ENCODE measurements at places on chromosomes 5 and 9.

DNA sequence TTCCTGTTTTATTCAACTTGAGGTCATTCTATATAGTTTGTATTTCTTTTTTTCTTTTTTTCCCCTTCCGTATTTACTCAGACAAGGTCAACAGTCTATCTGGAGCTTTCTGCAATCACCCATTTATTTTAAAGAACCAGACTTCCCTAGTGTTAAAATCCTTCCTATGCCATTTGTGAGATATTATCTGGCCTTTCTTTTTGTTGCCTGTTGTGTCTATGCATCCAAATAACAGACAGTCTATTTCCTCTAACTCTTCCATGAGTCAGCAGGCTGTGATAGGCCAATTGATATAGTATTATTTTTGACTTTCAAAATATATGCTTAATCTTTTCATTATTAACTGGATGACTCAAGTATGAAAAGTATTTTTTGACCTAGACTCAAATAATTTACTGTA lies 291.2 kb upstream of the PTPRD start:
- peak; percentile 41 for DNase-seq

DNA sequence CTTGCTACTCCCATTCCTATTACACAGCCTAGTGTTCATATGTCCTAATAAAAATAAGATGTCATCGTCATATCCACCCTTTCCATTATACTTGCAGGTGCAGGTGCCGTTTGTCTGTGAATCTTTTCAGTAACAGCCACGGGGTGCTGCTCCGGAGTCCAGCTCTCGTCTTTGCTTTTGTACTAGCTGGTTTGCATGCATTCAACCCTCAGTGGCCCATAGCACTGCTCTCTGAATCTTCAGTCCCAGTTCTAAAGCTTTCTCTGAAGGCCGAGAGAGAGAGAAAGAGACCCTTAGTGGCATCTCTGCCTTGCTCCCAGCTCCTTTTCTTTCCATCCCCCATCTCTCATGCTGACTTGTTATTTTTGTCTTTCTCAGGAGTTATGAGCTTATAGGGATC lies 468.5 kb downstream of the TMEM232 start:
- DNase-seq: no peak

GRCh38 chr5:155282503-155283107 lies 269.1 kb downstream of the KIF4B start:
- DNase-seq: no peak

- DNase-seq: no peak
Observed at GRCh38 chr9:32965999-32966722, 35.3 kb downstream of the APTX start.

- no peak for DNase-seq
Observed at GRCh38 chr5:72288924-72289323, 31.1 kb downstream of the MRPS27 start.

- no peak for DNase-seq
Observed at GRCh38 chr9:135422341-135422944, 57.1 kb upstream of the PPP1R26 start.

DNA sequence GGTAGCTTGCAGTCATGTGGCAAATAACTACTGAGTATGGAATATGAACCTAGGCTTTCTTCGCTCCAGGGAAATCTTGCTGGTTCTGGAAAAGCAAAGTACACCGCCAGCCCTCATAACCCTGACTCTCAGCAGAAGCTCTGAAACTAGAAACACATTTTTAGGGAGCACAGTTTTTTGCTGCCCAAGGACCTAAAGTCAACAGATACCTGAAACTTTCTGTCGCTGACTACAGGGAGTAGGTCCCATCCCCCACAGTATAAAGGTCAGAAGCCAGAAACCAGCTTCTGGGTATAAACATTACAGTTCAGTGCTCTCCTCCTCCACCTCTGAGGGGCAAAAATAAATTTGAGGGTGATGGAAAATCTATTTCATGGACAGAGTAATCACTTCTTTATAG lies 3.0 kb downstream of the ATOX1 start:
- DNase-seq: no peak

GRCh38 chr9:128341435-128341849 lies 1.1 kb downstream of the SLC27A4 start:
- DNase-seq: peak; percentile 65

- no peak for DNase-seq
Observed at GRCh38 chr5:15834596-15835245, 334.7 kb downstream of the FBXL7 start.

- no peak for DNase-seq
Observed at GRCh38 chr5:88322785-88323184, 54.1 kb upstream of the TMEM161B start.

DNA sequence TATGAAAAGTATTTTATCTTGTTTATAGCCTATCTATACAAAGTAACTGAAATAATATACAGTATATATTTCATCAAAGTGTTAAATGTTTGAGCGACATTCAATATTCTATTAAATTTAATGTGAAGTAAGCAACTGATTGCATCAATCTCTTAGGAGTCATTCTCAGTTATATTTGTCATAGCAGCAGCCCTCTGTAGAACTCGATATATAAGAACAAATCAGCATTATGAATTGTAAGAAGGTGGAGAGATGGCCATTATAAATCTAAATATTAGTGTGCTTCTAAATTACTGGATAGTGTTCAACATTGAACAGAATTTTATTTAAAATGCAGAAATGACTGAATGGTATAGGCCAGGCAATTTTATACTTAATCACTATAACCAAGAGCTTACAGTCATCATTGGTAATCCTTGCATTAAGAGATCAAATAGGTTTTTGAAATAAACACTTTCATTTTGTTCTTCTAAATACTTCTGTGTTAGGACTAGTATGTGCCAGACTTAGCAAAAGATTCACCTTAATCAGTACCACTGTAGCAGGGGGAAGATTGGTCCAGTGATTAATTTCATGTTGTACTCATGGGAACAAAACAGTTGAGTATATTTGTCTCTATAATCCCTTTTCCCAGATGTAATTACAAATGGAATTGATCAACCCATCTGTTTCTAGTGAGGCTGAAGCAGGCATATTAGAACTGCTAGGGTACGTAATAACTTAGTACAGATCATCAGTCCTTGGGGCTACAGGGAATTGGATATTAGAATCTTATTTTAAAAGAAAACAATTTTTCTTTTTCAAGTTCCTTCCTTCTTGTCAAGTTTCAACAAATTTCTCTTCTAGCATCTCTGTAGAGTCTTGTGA lies 108.3 kb upstream of the TYRP1 start:
- no peak for DNase-seq

DNA sequence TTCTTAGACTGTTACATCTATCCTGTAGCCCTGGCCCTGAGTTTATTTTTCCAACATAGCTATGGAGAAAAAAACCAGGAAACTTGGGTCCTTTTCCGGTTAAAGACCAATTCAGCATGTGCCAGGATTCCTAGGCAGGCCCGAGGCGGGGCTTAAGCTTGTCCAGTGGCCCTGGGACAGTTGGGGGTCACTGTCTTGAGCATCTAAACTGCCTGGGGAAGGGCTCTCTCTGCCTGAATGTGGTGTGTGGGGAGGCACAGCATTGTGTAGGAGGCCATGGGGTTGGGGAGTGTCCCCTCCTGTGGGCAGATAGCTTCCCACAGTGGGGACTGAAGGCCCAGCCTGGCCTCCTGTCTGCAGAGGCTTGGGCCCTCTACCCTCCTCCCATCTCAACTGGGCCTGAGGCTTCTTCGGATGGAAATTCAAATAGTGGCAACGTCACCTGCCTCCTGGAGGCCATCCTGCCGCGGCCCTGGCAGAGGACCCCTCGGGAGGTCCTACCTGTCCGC lies 88.8 kb downstream of the PHF2 start:
- DNase-seq: no peak

GRCh38 chr9:132249690-132250089 lies 87.8 kb downstream of the NTNG2 start:
- no peak for DNase-seq

DNA sequence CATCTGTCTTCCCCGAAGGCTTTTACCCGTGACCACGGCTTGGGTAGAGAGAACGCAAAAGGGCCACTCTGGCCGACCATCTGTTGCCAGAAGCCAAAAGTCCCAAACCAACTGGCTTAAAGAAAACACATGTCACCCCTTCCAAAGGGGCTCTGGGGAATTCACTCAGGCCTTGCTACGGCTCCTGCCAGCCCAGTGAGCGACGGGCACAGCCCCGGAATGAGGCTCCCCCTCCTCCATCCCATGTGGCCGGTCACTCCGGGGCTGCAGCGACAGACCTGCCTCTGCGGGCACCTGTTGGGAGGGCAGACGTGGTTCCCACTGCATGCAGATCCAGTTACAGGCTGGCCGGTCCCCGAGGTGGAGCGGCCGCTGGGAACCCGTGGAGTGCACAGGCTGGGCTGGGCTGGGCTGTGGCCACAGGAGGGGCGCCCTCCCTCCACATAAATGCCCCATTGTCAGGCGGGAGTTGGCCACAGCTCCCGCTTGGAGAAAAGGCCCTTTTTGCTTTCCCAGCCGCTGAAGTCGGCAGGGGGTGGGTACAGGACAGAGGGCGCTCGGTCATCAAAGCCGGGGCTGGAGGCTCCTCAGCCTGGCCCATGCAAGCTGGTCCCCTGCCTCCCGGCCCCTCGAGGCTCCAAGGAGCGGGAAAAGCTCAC lies 19.9 kb downstream of the NOTCH1 start:
- no peak for DNase-seq

GRCh38 chr5:181111010-181111409 lies 20.0 kb downstream of the OR2V1 start:
- DNase-seq: no peak

DNA sequence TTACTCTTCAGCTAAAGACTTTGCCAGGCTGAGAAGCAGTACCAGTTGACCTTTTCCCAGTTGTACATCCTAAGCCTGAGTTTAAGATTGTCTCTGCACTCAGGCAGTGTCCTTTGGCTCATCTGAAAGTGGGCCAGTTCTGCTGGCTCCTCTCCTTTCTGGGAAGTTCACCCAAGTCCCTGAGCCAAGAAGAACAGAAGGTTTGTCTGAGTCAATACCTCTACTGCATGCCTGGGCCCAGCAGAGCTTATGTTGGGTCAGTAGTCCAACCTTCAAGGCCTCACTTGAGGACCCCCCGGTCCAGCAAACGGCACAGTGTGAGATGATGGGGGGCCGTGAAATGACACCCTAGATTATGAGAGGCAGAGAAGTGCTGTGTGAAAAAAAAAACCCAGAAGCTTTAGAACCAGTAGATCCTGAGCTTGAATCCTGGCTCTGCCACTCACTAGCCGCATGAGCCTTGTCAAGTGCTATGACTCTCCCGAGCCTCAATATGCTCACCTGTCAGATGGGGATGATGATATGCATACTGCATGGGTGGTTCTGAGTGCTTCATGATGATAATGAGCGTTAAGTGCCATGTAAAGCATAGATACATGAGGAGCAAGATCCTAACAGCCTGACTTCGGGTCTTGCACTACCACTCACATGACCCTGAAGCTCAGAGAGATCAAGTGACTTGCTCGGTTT lies 156.0 kb downstream of the MACROH2A1 start:
- no peak for DNase-seq

DNA sequence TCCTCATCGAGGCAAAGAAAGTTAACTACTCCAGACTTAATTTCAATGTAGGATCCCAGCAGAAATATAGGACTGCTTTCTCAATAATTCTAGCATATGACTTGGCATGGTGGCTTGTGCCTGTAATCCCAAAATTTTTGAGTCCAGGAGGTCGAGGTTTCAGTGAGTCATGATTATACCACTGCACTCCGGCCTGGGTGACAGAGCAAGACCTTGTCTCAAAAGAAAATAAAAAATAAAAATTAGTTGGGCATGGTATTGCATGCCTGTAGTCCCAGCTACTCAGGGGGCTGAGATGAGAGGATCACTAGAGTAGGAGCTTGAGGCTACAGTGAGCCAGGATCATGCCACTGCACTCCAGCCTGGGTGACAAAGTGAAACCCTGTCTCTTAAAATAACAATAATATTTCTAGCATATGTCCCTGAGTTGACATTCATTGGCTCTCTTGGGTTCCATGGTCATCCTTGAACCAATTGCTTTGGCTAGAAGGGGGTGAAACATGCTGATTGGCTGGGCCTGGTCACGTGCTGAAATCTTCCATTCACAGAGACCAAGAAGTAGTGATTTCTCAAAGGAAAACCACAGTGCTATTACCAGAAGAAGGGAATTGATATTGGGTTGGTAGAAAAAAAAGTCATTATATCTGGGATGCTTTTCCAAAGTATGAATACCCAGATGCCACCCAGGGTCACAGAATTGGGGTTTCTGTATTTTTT lies 31.6 kb upstream of the GARNL3 start:
- DNase-seq: no peak

DNA sequence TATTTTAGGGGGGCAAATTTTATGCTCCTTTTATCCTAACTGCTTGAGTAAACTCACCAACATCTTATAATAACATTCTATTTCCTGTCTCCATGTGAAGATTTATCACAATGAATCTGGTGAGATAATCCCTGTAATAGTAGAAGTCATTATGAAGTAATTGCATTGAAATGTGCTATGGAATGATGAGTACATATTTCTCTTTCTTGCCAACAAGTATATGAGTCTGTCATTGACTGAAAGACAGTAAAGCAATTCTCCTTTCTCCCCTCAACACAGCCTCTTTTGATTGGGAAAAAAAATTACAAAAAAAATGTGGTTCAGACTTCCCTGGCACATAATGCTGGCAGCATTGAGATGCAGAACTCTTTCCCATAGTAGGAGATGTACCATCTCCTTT lies 459.2 kb upstream of the RGMB start:
- peak; percentile 80 for DNase-seq

DNA sequence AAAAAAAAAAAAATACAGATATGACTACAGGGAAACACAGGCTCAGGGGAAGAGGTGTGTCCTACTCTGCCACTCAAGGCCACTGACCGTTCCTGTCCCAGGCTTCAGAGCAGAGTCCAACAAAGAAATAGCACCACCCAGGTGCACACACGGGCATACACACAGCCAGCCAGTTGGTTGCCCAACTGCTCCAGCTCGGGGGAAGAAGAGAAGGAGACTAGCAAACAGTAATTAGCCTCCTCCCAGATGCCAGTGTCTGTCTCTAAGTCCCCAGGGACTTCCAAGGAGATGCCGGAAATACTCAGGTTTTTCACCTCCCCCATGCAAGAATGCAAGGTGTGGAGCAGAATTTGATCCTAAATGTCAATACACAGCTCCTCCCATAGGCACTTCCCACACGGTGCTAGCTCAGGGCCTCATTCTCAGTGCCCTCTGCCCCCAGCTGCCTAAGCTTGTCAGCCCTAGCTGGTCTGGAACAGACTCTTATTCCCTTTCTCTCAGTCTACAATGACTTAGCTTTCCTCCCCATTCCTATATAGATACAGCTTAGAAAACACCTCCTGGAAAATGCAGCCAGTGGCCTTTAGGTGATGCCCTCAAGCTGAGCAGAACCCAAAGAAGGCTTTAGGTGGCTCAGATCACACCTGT lies 1.7 kb downstream of the MYORG start:
- DNase-seq: no peak

All from kidney capillary endothelial cell (primary cell).